ENCODE measurements at places on chromosomes 3 and 15.

DNA sequence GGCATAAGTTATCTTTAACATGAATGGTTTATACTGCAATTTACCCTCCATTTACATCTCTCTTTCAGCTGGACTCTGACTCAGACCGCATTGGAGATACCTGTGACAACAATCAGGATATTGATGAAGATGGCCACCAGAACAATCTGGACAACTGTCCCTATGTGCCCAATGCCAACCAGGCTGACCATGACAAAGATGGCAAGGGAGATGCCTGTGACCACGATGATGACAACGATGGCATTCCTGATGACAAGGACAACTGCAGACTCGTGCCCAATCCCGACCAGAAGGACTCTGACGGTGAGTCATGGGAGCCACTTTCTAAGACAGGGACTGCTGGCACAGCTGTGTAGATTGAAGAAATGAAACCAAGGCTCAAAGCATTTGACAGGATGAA is 11.6 kb downstream of the THBS1 start:
- no peak for DNase-seq

- DNase-seq: no peak
Measured at GRCh38 chr3:108053067-108053466, 37.8 kb downstream of the CD47 start.

- no peak for DNase-seq
Measured at GRCh38 chr3:18307529-18307928, 117.6 kb downstream of the SATB1 start.

GRCh38 chr3:31009881-31010280 is 115.4 kb upstream of the GADL1 start:
- no peak for DNase-seq

- DNase-seq: no peak
Measured at GRCh38 chr15:45790325-45790943, 155.6 kb downstream of the SQOR start.

- DNase-seq: no peak
Measured at GRCh38 chr3:33372218-33373081, 67.8 kb downstream of the UBP1 start.

DNA sequence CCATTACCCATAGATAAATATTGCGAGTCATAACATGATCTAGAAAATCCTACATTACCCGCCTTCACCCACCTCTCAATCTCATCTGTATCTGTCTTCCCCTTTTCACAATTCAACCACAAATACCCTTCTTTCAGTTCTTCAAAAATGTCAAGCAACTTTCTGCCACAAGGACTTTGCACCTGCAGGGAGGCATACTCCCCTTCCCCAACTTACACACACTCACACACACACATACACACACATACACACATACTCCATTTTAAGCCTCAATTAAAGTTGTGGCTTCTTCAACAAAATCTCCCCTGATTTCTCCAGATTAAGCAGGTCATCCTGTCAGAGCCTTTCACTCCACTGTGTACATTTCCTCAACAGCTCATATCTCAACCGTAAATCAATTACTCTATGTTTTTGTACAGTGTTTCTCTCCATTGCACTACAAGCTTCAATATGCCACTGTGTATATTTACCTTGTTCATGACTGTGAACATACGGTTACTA is 33.1 kb upstream of the CCDC50 start:
- DNase-seq: no peak

GRCh38 chr15:43794269-43795037 is 2.3 kb downstream of the SERF2 start:
- DNase-seq: no peak

GRCh38 chr3:181265750-181266333 is 276.3 kb upstream of the DNAJC19 start:
- DNase-seq: no peak
